ENCODE measurements at places on chromosomes 3 and 15.

- no peak for DNase-seq
These were observed 8.8 kb upstream of the AEN start for GRCh38 chr15:88612186-88612796.

DNA sequence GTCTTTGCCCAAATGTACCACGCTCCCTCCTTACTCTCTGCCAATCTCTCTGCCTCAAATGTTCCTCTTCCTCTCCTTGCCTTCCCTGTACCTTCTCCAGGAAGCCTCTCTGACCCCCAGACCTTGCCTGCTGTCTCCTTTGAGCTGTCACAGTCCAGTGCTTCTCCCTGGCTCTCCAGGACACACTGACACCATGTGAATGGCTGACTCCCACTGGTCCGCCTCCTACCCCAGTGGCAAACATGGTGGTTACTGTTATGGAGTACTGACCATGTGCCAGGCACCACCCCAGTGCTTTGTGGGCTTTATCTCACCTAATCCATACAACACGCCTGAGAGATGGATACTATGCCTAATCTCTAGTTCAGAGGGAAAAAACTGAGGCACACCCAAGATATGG, 141.9 kb downstream of the TPRA1 start:
- DNase-seq, result peak; percentile 9

GRCh38 chr3:126533506-126533905, 9.6 kb downstream of the CHST13 start:
- DNase-seq, result no peak

GRCh38 chr3:179768080-179768479, 115.2 kb downstream of the USP13 start:
- DNase-seq, result no peak

GRCh38 chr15:68348081-68348480, 70.5 kb downstream of the FEM1B start:
- no peak for DNase-seq

DNA sequence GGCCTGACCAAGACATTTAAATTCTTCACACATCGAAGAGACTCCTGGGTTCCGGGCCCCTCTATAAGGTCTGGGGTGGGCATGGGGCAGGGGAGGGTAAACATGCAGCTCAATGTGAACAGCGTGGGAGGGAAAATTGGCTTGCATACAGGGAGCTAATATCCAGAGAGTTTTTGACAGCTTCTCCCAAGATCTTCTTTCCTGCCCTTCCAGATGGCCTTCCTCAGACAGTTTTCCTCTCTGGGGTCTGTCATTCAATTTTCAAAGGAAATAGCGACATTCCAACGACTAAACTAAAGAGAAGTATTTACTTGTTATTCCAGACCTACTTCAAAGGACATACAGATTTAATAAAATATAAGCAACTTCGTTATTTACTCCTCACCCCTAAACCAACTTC, 1030.6 kb downstream of the MCTP2 start:
- DNase-seq, result no peak

DNA sequence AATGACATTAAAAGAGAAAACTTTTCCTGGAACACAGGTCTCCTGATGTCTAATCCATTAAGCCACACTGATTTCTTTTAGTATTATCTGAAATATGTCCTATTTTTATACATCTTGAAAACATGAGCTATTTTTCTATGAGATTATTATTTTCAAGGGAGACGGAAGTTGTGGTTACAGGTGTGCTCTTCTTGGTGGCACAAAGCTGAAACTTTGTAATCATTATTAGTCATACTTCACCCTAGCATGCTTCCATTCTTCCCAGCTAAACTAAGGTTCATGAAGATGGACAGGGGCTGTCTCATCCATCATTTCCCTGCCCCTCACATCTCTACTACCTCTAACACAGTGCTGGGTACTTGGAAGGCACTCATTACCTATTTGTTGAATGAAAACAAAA, 85.6 kb upstream of the POU1F1 start:
- DNase-seq, result no peak

DNA sequence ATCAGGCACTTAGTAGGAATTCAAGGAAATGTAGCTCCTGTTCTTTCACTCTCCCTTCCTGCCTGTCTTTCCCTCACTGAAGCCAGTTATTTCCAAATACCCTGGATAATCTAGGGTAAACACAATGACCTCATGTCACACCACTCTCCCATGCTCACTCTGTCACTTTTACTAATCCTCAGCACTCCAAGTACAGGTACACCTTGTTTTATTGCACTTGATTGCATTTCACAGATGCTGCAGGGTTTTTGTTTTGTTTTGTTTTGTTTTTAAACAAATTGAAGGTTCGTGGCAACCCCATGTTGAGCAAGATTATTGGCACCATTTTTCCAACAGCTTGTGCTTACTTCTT, 40.8 kb downstream of the PPM1L start:
- DNase-seq, result no peak

GRCh38 chr3:168998792-168999191, 664.7 kb downstream of the MECOM start:
- no peak for DNase-seq

- no peak for DNase-seq
These were observed 253.9 kb downstream of the EDEM1 start for GRCh38 chr3:5441401-5441800.

DNA sequence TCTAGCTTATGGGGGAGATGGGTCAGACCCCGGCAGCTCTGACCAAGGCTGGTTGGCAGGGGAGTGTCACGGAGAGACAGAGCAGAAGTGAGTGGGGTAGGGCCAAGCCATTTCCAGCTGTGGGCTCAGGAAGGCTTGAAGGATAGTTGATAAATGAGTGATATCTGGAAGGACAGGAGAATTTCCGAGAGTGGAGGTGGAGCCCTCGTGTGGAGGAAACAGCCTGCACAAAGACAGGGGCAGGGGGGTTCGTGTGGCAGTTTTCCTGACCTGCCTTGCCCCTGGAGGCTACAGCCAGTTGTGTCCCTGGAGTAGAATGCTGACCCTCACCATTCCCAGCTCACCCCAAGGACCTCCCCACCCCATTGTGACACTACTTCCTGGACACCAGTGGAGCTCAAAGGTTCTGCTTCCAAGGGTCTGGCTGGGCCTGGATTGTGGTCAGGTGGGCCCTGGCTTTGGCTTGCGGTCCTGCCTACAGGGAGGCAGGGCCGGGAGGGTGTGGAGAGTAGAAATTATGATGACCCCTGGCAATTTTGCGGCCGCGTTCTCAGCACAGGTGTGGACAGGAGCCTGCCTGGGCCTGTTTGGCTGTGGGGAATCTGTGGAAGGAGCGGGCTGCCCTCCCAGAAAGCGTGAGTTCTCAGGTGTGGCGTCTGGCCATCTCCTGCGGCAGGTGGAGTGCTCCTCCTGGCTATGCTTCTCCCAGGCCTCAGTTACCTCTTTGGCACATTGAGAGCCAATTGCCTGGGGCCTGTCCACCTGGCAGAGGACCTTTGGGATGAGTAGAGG, at the start of gene SLC22A14:
Gene SLC22A14, plus strand, starts transcription at position 400 of the 792 bp plus-strand sequence. CDS start 23,733 bp downstream, outside the sequence.
- no peak for DNase-seq

DNA sequence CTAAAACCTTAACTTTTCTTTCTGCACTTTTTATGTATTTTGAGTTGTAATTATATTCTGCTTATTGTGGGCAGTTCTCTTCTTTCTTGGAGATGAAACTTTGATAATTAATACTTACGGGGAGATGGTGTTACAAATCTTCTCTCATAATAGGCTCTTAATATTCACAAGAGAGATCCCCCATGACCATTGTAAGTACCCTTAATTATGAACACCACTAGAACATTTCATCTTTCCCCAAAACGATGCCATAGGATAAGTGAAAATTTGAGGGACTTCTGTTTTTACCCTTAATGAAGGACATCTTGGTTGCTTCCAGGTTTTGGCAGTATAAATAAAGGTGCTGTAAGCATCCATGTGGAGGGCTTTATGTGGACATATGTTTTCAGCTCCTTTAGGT, 60.7 kb downstream of the PIAS1 start:
- DNase-seq, result no peak

DNA sequence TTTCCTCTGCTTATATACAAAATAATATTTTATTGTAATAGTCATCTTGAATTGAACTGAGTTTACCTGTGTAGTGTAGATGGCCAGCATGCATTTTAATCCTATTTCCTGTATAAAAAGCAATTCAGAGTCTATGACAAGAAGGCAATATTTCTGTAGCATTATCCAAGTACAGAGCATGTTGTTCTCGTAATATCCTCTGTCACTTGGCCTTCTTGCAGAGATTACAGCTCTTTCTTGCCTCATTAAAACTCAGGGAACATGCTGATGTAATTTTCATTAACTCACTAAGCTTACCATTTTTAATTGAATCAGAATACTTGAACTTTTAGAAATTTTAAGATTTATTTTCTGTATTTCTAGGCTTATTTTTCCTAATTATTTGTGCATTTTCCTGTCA, 203.3 kb upstream of the AGTR1 start:
- no peak for DNase-seq

DNA sequence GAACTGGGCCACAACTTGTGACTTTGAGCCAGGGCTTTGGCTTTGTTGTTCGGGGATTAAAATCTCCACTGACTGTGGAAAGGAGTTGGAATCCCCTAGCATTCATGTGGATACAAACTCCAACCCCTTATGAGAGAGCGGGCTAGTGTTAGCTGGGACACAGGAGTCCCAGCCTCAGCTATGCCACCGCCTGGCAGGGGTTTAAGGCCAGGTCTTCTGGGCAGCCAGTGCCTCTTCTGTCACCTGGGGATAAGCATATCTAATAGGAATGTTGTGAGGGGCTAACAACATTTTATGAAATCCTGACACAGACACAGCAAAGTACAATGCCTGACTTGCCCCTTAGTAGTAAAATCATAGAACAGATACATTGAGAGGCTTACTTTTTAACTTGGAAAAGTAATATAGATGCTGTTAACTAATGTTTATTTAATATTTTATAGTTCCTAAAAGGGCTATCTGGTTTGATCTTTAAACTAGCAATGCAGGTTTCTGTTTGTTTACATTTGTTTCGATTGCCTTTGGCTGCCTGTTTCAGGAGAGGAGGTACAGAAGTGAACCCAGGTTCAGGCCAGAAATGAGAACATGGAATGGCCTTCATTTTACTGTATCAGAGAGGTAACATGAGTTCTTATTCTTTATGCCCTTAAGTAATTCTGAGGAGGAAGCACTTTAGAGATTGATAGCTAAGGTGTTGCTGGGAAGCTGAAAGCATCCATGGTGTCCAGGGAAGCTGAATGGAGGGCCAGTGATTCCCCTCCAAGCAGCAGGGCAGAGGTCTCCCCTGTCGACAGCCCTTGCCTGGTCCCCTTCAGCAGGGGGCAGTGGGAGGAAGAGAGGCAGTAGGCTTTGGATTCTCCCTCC, 8.7 kb downstream of the GPR160 start:
- no peak for DNase-seq

DNA sequence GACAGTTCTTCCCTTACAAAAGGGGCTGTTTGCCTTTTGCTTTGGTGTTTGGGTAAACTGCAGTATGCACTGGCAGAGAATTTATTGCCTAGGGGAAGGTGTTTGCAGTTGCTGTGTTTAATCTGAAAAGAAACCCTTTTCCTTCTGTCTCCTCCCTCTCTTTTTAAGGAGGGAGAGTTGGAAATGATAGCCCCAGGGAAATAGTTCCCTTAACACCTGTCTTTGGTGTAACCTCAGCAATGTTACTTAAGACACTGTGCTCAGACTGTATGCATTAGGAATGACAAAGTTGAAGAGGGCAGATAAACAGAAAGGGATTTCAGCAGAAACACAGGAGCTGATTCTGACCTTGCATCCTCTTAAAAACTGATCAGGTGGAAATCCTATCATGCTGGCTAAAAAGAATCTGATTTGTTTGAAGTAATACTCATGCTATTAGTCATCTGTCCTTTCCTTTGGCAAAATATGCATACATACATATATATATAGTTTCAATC, 125.4 kb downstream of the TP63 start:
- DNase-seq, result no peak

DNA sequence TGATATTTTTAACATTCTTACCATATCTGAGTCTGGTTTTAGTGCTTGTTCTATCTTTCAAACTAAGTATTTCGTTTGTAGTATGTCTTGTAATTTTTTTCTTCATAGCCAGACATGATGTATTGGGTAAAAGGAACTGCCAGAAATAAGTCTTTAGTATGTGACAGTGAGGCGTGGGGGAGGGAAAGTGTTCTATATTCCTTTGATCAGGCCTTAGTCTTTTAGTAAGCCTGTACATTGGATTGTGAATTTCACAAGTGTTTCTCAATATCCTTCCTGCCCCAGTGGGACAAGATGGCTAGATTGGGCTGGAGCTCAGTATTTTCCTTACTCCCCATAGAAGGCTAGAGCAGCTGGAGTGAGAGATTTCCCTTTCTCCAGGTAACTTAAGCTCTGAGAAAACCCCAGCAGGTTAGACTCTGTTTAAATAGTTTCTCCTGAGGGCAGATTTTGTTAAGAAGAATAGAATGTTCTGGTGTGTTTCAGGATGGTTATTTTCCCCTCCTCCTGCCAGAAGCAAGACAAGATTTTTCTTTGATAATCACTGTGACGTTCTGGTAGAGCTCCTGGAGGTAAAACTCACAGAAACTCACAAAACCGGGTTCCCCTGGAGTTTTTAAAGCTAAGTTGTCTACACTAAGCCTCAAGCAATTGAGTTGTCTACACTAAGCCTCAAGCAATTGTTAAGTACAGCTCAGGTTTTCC, 140.7 kb upstream of the ARPP21 start:
- no peak for DNase-seq

- DNase-seq, result no peak
These were observed 49.8 kb downstream of the NIPA2 start for GRCh38 chr15:22888120-22888859.

DNA sequence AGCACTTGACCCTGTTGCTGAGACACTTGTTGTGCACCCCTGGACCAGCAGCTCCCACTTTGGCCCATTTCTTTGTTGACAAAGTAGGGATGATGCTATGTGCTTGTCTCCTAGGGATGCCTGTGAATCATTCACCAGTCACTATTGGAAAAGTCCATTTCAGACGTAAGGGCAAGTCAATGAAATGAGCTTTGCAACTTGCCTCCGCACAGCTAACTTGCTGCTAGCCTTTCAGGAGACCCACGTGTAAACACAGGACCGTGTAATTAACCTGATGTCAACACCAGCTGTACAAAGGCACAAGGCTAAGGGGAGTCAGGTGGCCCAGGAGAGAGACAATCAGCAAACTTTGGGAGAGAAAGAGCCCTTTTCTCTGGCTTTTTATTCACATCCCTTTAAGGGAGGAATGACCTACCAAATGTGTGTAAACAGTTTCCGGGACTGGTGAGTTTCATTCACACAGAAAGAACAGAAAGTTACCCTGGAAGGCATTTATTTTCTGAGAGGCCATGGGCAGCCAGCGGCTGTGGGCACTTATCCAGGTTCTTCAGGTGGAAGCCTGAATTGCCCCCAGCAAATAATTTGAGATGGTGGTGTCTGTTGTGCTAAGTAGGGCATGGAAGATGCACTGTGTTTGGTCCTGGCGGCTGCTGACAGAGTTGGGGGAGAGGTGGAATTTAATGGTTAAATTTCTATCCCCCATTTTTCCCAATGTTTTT, 54.0 kb downstream of the TIPARP start:
- no peak for DNase-seq

- DNase-seq, result no peak
These were observed 128.6 kb upstream of the DLG1 start for GRCh38 chr3:197427021-197427420.

- no peak for DNase-seq
These were observed 125.2 kb downstream of the TMCO5A start for GRCh38 chr15:38059665-38060064.

- DNase-seq, result no peak
These were observed 336.7 kb upstream of the ZNF717 start for GRCh38 chr3:76122007-76122406.

- DNase-seq, result no peak
These were observed 266 bp upstream of the ZBTB47 start for GRCh38 chr3:42653303-42653559.

GRCh38 chr3:44915702-44916438, 41.5 kb downstream of the TGM4 start:
- DNase-seq, result no peak

Data from tibial artery (tissue), 4 donors.